ENCODE measurements at places on chromosomes 7 and 10. TPM values are rescaled to one million over a fixed set of nuclear protein-coding genes. Genes with fewer than 3 reads are reported as not detected.

DNA sequence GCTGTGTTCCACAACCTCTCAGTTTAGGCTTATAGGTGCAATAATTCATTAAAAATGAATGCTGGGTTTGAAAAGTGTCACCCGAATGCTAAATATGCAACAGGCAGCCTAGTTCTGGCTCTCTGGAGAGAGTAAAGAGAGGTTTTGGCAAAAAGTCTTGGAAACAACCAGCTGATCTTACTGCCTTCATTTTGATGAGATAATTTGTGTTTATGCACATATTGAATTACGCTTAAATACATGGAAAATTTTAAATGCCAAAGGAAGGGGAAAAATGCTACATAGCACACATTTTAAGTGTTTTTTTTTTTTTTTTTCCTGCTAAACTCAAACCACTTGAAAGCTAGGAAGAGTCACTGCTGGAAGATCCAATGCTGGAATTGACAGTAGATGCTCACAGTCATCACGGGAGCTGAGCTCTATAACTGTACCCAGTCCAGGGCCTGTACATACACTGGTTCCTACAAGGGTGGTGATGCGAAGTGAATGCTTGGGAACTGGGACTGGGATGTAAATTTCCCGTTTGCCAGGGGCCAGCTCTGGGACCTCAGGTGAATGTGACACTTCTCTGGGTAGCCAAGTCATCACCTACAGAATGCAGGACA lies 151.5 kb downstream of the PFKFB3 start:
- no peaks in the 10 kb centered on the region for H3K36me3 ChIP-seq
- no peak for DNase-seq
- no peaks in the 10 kb centered on the region for H3K27me3 ChIP-seq
- no peak overlapping the region for H3K4me3 ChIP-seq

GRCh38 chr7:83105063-83105462 lies 57.6 kb downstream of the PCLO start:
- H3K27me3 ChIP-seq: no peaks in the 10 kb centered on the region
- H3K27ac ChIP-seq: no peak overlapping the region
- H3K4me1 ChIP-seq: no peaks in the 10 kb centered on the region
- no peak for DNase-seq
- H3K36me3 ChIP-seq: no peaks in the 10 kb centered on the region

DNA sequence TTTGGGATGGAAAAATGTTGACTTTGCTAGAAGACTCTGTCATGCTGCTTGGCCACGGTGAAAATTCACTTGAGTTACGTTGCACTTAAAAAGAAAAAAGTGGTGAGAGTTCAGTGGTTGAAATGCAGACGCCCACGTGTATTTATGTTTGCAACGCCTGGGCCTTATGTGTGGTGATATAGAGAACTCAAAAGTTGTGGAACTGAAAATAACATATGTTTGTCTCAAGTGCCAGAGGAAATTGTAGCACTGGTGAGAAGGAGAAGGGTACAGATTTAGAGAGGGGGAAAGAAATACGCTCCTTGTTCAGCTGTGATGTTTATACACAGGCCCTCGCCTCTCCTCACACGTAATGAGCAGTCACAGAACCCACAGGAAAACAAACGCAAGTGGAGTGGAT lies 73.6 kb downstream of the EMX2 start:
- H3K27me3 ChIP-seq: no peaks in the 10 kb centered on the region
- H3K36me3 ChIP-seq: no peaks in the 10 kb centered on the region
- H3K4me3 ChIP-seq: no peak overlapping the region
- no peak overlapping the region for H3K27ac ChIP-seq
- DNase-seq: no peak

DNA sequence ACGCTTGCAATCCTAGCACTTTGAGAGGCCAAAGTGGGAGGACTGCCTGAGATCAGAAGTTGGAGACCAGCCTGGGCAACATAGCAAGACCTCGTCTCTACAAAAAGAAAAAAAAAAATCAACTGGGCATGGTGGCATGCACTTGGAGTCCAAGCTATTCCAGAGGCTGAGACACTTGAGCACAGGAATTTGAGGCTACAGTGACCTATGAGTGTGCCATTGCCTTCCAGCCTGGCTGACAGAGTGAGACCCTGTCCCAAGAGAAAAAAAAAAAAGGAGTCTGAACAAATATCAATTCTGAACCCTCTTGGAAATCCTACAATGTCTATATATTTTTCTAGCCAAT lies 126.8 kb upstream of the NRP1 start:
- no peaks in the 10 kb centered on the region for H3K27me3 ChIP-seq
- no peak for DNase-seq
- H3K4me3 ChIP-seq: no peak overlapping the region
- H3K36me3 ChIP-seq: no peaks in the 10 kb centered on the region
- H3K4me1 ChIP-seq: no peaks in the 10 kb centered on the region

- H3K27me3 ChIP-seq: no peaks in the 10 kb centered on the region
- peaks cover 31% of the 10 kb centered on the region for H3K4me1 ChIP-seq
Measured at GRCh38 chr10:21171936-21172541, 274.9 kb upstream of the NEBL start.

- H3K4me1 ChIP-seq: peaks cover 5% of the 10 kb centered on the region
- DNase-seq: no peak
- no peaks in the 10 kb centered on the region for H3K27me3 ChIP-seq
- no peaks in the 10 kb centered on the region for H3K36me3 ChIP-seq
- peak overlapping the region; percentile 46 for H3K27ac ChIP-seq
- H3K4me3 ChIP-seq: no peak overlapping the region
Measured at GRCh38 chr7:2624293-2624886, 7.4 kb upstream of the TTYH3 start.

DNA sequence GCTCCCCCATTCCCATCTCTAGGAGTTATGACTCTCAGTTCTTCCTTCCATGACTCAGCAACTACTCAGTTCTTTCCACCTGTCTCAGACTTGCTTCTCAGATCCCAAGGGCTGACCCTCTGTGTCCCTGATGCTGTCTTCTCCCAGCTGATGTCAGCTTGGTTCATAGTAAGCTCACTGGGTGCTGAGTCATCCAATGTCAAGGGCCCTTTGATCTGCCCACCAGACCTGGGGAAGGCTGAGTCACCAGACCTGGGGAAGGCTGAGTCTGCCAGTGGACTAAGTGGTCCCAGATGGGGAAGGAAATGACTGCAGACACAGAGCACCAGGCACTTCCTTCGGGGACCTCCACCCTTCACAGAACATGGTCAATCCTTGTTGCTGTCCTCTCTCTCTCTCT lies 76.1 kb upstream of the ZEB1 start:
- no peaks in the 10 kb centered on the region for H3K36me3 ChIP-seq
- no peak overlapping the region for H3K4me3 ChIP-seq
- H3K4me1 ChIP-seq: 0 out of 2 replicates have a peak, but pooled peaks cover 9% of the 10 kb centered on the region
- H3K27ac ChIP-seq: no peak overlapping the region
- DNase-seq: peak; percentile 51
- H3K27me3 ChIP-seq: no peaks in the 10 kb centered on the region

GRCh38 chr10:31745612-31746376 lies 182.8 kb downstream of the ARHGAP12 start:
- H3K27ac ChIP-seq: peak overlapping the region; percentile 58
- H3K4me3 ChIP-seq: no peak overlapping the region
- no peak for DNase-seq
- no peaks in the 10 kb centered on the region for H3K36me3 ChIP-seq
- H3K4me1 ChIP-seq: 0 out of 2 replicates have a peak, but pooled peaks cover 5% of the 10 kb centered on the region

GRCh38 chr7:114879554-114879953 lies 42.3 kb upstream of the MDFIC start:
- no peaks in the 10 kb centered on the region for H3K4me1 ChIP-seq
- no peak overlapping the region for H3K27ac ChIP-seq
- H3K4me3 ChIP-seq: no peak overlapping the region
- no peak for DNase-seq

- H3K4me3 ChIP-seq: no peak overlapping the region
- no peaks in the 10 kb centered on the region for H3K36me3 ChIP-seq
- no peaks in the 10 kb centered on the region for H3K4me1 ChIP-seq
- no peak overlapping the region for H3K27ac ChIP-seq
Measured at GRCh38 chr7:150994141-150994837, 3.5 kb downstream of the NOS3 start.

GRCh38 chr7:73831834-73832651 lies 1.2 kb downstream of the CLDN4 start:
- peak overlapping the region; percentile 99 for H3K27ac ChIP-seq
- no peaks in the 10 kb centered on the region for H3K27me3 ChIP-seq
- DNase-seq: peak; percentile 95
- peaks cover 10% of the 10 kb centered on the region for H3K36me3 ChIP-seq
- H3K4me3 ChIP-seq: peak overlapping the region; percentile 97

DNA sequence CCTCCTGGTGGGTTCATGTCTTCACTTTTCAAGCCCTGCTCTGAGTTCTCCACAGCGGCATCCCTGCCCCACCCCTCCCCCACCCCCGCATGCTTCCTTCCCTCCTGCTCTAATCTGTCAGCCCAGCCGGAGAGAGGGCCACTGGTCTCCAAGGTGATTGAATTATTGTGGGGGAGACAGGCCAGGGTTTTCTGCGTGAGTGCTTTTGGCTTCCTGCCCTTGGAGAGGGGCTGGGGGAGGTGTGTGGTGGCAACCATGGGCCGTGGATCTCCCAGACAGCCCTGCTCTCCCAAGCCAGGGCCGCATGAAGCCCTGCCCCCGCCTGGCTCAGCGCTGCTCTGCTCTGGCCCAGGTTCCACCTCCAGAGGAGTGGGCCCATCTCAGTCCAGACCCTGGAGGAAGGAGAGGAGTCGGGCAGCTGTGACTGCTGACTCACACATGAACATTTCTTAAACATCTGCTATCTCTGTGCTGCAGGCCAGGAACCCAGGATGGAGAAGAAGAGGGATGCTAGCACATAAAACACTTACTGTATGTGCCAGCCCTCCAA lies 109.9 kb downstream of the ZMIZ1 start:
- H3K36me3 ChIP-seq: no peaks in the 10 kb centered on the region
- no peak overlapping the region for H3K4me3 ChIP-seq

DNA sequence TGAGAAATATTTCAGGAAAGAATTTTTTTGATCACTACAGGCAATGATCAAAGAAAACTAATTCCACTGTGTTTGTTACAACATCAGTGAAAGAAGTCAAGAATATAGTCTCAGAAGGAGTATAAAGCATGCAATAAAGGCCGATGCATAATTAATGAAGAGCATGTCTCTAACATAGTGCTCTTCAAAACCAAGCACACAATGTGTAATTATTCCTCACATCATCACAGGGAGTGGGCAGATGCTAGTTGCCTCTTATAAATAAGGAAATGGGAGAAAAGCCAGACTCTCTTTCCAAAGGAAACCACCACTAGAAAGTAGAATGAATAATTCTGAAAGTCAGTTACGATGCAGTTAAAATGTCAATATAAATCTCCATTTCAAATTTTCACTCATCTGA lies 220.1 kb downstream of the TEX36 start:
- no peaks in the 10 kb centered on the region for H3K4me1 ChIP-seq
- H3K27ac ChIP-seq: no peak overlapping the region
- no peaks in the 10 kb centered on the region for H3K27me3 ChIP-seq
- H3K4me3 ChIP-seq: no peak overlapping the region

- H3K27me3 ChIP-seq: peaks cover 88% of the 10 kb centered on the region
- no peak overlapping the region for H3K27ac ChIP-seq
- no peaks in the 10 kb centered on the region for H3K4me1 ChIP-seq
- no peak for DNase-seq
Measured at GRCh38 chr7:154388999-154389398, 336.8 kb downstream of the DPP6 start.

- no peak overlapping the region for H3K4me3 ChIP-seq
- DNase-seq: no peak
- no peaks in the 10 kb centered on the region for H3K36me3 ChIP-seq
- no peaks in the 10 kb centered on the region for H3K4me1 ChIP-seq
Measured at GRCh38 chr10:4434516-4435071, 391.4 kb upstream of the AKR1E2 start.

DNA sequence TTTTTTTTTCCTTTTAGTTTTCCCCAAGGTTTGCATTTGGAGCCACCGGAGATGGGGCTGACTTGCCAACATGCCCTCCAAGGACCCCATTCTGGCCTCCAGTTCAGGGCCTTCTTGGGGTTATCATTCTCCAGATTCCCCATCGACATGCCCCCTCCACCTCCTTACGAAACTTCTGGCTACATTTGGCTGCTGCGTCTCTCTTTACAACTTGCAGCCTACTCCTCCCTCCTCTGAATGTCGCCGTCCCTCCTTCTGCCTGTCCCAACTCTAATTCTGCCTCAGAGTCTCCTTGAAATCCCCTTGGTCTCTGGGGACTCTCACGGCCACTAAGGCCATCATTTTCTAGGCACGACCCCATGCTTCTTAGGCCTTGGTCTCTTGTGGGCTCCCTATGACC lies 72.2 kb upstream of the PODXL start:
- no peak overlapping the region for H3K4me3 ChIP-seq
- peaks cover 93% of the 10 kb centered on the region for H3K4me1 ChIP-seq
- no peaks in the 10 kb centered on the region for H3K36me3 ChIP-seq
- peak overlapping the region; percentile 59 for H3K27ac ChIP-seq

CYP3A4 gene
- not detected for total RNA-seq

CYP17A1 gene
- total RNA-seq: not detected

CALY gene
- not detected for total RNA-seq

PLEKHS1 gene
- total RNA-seq: 4.9 TPM

TMEM60 gene
- total RNA-seq: 29.1 TPM

BAMBI gene
- 3.3 TPM for total RNA-seq

CASP7 gene
- total RNA-seq: 14.0 TPM

LRRD1 gene
- not detected for total RNA-seq
